ENCODE measurements at places on chromosomes 6 and 20.

DNA sequence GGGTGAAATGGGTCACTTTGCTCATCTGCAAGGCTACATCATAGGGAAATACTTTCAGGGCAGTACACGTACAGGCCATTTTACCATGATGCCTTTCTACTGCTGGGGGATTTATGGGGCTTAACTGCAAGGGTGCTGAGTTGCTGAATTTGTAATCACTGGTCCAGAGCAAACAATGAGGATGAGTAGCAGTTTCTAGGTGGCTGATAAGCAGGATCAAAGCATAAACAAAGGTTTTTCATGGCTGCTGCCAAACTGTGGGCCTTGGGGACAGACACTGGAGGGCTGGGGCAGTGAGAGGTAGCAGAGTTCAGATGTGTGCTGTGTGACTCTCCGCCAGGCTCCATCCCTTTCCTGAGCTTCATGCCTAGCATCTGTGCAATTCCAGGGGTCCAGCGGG is 68.3 kb downstream of the CNBD2 start:
- no peak for DNase-seq

- DNase-seq = no peak
Observed at GRCh38 chr6:109351231-109352130, 30.8 kb downstream of the CD164 start.

DNA sequence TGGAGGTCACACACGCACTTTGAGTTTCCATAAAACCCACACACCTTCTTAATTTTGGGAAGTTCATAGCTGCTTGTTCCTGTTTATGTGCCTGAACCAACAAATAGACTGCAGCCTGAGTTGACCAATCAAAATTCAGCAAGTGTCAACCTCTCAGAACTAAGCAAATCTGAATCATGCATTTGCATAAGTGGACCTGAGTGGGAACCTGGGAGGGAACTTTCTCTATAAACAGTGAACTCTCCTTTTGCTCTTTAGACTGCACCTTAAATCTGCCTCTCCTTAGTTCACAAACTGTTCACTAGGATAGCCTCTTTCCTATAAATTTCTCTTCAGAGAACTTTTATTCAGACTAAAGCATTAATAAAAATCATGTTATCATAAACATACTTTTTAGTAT is 37.9 kb downstream of the SLC17A1 start:
- DNase-seq = no peak

GRCh38 chr6:107698146-107698545 is 126.0 kb downstream of the SCML4 start:
- DNase-seq = no peak

GRCh38 chr20:33653218-33653899 is 8.8 kb upstream of the C20orf144 start:
- no peak for DNase-seq

- no peak for DNase-seq
Observed at GRCh38 chr20:57003012-57003411, 263.4 kb downstream of the BMP7 start.

DNA sequence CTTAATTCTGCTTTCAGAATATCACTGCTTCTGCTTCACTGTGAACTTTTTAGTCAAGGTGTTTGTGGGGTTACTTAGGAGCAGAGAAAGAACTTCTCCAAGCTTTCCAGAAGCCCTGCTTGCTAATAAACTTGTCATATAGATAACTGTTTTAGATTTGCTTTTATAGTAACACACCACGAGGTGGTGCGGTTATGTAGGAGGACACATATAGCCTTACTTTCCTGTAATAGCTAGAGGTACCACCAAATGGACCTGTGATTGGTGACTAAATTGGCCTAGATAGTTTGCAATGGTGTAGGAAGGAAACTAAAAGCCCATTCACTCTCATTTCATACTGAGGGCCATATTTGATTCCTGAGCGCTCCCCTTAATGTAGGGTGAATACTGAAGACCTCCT is 52.3 kb upstream of the BCLAF1 start:
- no peak for DNase-seq

DNA sequence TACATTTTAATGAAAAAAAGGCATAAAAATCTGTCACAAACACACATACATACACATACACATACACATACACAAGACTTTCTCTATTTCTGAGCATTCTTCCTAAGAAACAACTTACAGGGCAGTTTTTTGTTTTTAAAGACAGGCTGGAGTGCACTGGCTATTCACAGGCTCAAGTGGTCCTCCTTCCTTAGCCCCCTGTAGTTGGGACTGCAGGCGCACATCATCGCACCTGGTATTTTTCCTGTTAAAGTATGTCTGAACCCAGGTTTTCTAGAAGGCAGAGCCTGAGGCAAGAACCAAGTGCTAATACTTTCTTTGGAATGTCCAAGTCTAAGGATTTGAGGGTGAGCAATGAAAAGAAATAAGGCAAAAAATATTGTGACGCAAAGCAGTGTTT is 41.3 kb upstream of the ELOVL5 start:
- DNase-seq = no peak
